ENCODE measurements at places on chromosomes 12 and 14.
A peak's percentile ranks its signal among the peaks of the same experiment; 100 is the strongest.

GRCh38 chr14:59332727-59333126 is 132.5 kb downstream of the GPR135 start:
- DNase-seq = peak; percentile 60

DNA sequence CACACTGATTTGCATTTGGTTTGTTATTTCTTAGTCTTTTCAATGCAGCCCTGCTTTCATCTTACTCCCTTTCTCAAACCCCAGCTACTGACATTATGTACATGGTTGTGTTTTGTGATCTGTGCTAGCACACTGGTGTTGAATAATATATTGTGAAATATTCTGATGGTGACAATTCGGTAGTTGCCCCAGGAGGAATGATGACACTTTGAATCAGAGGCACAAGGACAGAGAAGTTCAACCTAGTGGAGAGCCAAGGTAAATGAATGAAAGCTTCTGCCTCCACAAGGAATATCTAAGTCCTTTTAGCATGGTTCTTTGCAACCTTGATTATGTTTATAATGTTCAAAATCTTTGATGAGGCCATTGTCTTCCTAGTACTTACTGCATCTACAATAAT is 159.9 kb downstream of the PDE3A start:
- no peak for DNase-seq

DNA sequence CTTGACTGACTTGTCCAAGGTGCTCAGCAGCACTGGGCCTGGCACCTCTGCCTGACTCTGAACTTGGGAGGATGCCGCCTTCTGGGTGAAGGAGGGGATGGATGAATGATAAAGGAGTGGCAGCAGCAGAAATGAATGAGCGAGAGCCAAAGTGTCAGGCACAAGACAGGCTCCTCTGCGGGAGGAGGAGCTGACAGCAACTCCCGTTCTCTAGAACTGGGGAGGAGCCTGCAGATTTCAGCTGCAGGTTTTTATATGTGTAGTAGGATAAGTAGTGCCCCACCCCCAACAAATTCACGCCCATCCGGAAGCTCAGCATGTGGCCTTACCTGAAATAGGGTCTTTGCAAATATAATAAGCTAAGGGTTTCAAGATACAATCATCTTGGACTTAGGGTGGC is 33.1 kb downstream of the SLC8B1 start:
- DNase-seq = no peak

DNA sequence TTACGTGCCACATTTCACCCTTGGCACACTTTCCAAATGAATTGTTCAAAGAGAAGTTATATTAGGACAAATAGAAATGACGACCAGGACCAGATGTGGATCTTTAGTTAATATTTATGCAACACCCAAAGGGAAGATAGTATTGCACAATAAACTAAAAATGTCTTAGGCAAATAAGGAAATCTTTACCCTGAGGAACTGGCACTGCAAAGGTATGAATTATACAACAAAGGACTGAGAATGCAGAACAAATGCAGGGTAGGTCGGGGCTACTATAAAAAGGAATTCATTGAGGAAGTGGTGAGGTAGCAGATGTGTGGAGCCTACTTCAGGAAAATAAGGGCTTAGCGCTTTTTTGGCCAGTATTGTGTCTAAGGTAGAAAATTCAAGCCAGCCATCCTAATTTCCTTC is 3.9 kb upstream of the TMTC2 start:
- no peak for DNase-seq

DNA sequence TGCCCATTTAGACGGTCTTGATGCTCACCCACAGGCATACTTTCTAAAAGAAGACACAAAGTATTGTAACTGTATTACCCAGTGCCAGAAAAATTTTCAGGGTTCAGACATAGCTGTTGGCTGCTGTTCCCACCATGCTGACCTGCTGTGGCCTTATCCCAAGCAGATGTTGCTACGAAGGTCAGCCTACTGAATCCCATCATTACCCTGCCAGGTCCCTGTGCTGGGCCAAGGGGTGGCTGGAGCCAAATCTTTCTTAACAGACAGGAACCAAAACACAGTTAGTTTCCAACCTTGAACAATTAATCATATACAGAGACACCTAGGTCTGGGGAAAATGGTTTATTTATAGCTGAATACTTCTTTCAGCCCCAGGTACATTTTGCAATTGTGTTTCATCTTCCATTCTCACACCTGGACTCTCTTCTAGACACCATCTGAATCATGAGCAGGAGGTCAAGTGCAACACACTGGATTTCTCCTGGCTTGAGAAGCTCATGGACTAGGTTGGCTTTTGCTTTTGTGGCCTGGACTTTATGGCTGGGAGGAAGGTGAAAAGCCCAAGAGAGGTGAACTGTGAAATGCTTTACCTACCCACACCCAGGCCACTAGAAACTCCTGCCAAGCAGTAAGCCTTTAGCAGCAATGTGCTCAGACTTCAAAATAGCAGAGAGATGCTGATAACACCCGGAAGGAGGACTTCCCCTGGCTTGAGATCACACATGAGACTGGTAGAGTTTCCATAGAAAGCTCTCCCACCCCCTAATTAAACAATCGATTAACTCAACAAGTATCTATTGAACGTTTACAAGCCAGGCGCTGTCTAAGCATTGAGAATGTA is 150.1 kb downstream of the SUDS3 start:
- DNase-seq = no peak

DNA sequence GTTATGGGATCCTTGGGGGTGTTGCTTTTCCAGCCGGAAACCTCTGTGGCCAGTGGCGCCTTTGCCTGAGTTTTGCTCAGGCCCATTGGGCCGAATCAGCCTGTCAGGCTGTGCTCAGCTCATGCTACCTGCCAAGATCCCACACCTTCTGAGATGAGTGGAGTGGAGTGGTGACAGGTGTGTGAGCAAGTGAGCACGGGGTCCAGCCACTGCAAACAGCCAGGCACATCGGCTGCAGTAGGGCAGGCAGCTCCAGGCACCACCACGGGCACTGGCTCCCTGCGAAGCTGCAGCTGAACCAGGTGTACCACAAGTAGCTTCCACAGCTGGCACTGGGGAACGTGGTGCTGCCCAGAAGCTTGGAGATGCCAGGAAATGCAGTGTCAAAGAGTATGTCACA is 21.1 kb upstream of the WDR89 start:
- no peak for DNase-seq

GRCh38 chr14:71399057-71399487 is 491.8 kb downstream of the PCNX1 start:
- DNase-seq = peak; percentile 99

DNA sequence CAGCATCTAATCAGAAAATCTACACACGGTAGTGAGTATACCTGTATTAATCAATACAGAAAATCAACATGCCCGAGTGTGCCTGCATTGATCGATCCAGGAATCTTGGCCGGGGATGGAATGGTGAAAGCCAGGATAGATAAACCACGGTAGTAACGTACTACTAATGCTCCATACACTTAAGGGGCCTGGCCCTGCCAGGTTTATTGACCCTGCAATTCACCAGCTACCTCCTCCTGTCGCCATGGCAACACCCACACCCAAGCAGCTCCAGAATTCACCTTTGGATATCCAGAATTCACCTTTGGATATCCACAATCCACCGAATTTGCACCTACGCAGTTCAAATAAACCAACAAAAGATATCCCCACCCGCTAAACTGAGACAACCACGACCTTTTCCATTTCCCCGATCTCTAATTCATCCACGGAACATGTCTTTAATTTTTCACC is 14.8 kb upstream of the CALM1 start:
- DNase-seq = no peak

DNA sequence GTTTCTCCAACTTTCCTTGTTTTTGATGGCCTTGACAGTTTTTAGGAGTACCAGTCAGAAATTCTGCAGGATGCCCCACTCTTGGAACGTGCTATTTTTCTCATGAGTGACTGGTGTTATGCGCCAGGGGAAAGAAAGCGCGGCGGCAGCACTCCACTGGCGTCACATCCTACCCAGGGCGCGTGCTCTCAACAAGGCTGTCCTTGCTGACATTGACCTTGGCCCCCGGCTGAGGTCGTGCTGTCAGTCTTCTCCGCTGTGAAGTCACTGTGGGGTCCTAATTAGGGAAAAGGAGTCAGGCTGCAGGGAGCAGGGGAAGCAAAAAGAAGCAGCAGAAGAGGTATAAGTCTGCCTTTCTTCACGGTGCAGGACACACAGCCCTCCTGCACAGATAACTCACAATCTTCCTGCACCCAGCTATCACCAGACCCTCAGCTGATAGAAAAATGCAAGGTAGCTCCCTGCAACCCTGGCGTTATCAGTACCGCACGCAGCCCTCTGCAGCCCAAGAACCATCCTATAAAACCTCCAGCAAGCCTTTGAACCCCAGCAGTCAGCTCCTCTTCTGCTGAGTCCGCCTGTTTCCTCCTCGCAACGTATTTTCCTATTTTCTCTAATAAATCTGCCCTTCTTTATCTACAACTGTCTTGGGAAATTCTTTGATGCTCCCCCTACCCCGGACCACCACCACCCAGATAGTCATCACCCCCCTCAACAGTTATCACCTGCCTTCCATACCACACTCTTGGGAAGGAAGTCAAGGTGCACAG is 48.0 kb upstream of the C14orf180 start:
- no peak for DNase-seq

DNA sequence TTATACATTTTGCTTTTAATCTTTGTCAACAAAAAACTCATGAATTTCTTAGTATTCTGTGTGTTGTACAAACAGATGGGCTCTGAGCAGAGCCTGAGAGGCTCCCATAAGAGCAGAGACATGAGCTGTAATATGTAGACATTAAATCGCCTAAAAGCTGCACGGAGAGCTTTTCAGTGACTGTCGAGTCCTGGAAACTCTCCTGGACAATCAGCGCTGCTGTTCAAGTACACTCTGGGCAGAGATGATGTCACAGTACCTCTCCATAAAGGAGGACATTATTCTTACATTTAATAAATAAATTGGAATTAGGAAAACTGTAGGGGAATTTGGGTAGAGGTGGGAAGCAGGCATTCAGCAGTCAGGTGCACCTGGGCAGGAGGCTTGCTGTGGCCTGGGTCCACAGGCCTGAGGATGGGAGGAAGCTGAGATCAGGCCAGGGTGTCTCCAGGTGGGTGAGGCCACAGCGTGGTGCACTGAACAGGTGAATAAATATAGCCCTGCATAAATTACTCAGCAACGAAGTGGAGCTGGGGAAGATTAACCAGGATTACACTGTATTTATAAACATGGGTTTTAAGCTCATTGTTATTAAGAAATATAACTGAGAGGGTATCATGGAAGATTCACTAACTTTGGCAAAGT is 13.3 kb upstream of the TCL1A start:
- no peak for DNase-seq
